ENCODE measurements at places on chromosomes 16 and 17.

DNA sequence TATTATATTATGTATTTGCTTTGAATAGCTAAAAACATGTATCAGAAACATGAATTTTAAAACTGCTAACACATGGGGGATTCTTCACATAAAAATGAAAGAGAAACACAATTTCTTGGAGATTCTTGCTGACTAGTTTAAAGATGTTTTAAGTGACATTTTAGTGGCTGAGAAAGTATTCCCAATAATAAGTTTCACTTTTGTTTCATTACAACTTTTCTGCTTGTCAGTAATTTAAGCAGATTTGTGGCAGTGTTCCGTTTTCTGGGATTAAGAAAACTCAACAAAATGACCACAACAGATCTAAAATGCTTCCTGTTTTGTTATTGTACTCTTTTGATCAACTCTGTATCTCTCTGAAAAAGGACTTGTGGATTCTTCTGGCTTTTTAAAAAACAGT is 75.9 kb downstream of the NLK start:
- DNase-seq, result no peak

DNA sequence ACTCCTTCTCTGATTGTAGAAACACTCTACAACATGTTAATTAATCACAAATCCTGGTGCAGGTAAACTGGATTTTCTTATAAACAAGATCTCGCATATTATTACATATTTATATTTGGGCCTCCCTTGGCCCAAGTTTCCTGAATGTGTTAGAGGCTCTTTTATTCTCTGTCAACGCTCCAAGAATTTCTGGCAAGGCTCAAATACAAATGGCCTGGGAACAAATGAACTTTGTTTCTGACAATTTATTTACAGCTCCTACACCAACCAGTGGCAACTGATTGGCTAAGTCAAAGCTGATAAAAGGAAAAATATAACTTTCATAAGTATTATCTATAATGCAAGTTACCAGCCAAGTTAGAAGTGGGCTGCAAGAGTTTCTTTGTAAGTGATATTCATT is 64.9 kb upstream of the CORO6 start:
- peak; percentile 96 for DNase-seq

DNA sequence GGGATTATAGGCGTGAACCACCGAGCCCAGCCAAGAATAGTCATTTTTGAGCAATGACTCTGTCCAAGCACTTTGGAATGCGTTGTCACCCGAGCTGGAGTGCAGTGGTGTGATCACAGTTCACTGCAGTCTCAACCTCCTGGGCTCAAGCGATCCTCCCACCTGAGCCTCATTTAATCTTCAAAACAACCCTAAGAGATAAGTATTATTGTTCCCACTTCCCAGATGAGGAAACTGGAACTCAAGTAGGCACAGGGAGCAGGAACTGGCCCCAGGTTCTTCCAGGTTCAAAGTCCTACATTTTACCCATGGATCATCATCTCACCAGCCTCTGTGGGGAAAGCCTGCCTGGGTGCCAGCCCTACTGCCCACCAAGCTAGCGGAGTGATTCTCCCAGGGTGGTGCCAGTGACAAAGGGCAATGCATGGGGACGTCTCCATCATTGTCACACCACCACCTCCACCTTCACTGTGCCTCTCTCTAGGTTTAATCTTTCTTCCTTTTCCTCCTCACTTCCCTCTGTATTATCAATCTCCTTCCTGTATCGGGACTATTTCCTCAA is 11.3 kb upstream of the RNF157 start:
- DNase-seq, result no peak

- DNase-seq, result no peak
Observed at GRCh38 chr17:58399974-58400373, 17.4 kb downstream of the RNF43 start.

GRCh38 chr17:10149573-10150399 is 48.6 kb downstream of the GAS7 start:
- DNase-seq, result peak; percentile 67

- no peak for DNase-seq
Observed at GRCh38 chr16:83738923-83739503, 68.8 kb upstream of the HSBP1 start.

- peak; percentile 8 for DNase-seq
Observed at GRCh38 chr17:80364091-80364691, 50.8 kb upstream of the ENDOV start.

- peak; percentile 48 for DNase-seq
Observed at GRCh38 chr16:51144203-51144602, 6.9 kb downstream of the SALL1 start.

DNA sequence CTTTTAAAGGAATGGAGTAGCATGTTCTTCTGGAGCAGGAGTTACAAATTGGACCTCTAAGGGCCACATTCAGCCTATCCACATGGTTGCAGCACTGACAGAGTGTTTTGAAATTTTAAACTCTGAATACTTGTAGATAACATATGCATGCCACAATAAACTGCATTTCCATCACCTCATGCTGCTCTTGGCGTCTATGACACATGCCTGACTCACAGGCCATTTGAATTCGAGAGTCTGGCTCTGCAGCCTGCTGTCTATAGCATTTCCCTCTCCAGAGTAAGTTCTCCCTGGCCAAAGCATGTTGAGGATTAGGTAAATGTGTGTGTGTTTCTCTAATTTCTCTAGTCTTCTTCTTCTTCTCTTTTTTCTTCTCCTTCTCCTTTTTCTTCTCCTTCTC is 28.7 kb upstream of the MYOCD start:
- DNase-seq, result no peak

All from pons (tissue), 1 donor.